ENCODE measurements at places on chromosomes 2 and 18. TPM values are rescaled to one million over a fixed set of nuclear protein-coding genes. Genes with fewer than 3 reads are reported as not detected.

DNA sequence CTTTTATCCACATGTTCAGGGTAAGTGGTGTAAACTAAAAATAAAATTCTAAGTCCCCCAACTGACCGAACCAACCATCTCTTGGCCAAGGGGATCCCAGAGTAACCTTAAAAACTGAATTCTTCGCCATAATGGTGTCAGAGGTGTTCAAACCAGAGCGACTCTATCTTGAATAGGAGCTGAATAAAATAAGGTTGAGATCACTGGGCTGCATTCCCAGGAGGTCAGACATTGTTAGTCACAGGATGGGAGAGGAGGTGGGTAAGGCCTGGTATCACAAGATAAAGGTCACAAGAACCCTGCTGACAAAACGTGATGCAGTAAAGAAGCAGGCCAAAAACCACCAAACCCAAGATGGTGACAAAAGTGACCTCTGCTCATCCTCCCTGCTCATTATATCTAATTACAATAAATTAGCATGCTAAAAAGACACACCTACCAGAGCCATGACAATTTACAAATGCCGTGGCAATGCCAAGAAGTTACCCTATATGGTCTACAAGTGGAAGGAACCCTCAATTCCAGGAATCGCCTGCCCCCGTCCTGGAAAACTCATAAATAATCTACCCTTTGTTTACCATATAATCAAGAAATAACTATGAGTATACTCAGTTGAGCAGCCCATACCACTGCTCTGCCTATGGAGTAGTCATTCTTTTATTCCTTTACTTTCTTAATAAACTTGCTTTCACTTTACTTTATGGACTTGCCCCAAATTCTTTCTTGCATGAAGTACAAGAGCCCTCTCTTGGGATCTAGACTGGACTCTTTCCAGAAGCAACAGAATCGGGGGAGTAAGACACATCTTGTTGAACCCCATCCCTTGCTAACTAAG is 302.4 kb downstream of the STK39 start:
- no peaks in the 10 kb centered on the region for H3K36me3 ChIP-seq
- H3K27ac ChIP-seq, result no peak overlapping the region
- H3K4me3 ChIP-seq, result no peak overlapping the region
- H3K4me1 ChIP-seq, result no peaks in the 10 kb centered on the region
- peak; percentile 35 for DNase-seq
- H3K27me3 ChIP-seq, result 0 out of 2 replicates have a peak, but pooled peaks cover 4% of the 10 kb centered on the region

- H3K4me1 ChIP-seq, result peaks cover 41% of the 10 kb centered on the region
- no peaks in the 10 kb centered on the region for H3K36me3 ChIP-seq
- no peak overlapping the region for H3K27ac ChIP-seq
- no peaks in the 10 kb centered on the region for H3K27me3 ChIP-seq
- no peak overlapping the region for H3K4me3 ChIP-seq
- DNase-seq, result no peak
Measured at GRCh38 chr2:236772220-236772837, 202.7 kb downstream of the ACKR3 start.

DNA sequence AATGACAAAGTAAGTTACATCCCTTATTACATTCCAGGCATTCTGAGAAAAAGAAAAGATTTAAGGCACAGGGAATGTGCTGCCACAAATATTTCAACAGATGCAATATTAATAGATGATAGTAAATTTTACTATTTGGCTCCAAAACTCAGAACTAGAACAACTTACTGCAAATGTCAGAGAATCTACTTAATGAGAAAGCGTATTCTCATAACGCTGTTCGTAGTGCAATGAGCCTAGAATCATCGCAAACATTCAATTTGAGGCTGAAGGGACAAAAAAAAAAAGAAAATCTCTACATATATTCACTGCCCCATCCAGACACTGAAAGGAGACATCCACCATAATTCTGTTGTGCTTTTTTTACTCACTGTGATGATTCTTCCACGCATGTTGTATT is 272.1 kb upstream of the DOK6 start:
- H3K27ac ChIP-seq, result no peak overlapping the region
- no peak overlapping the region for H3K4me3 ChIP-seq
- H3K27me3 ChIP-seq, result no peaks in the 10 kb centered on the region
- no peak for DNase-seq
- H3K4me1 ChIP-seq, result no peaks in the 10 kb centered on the region

DNA sequence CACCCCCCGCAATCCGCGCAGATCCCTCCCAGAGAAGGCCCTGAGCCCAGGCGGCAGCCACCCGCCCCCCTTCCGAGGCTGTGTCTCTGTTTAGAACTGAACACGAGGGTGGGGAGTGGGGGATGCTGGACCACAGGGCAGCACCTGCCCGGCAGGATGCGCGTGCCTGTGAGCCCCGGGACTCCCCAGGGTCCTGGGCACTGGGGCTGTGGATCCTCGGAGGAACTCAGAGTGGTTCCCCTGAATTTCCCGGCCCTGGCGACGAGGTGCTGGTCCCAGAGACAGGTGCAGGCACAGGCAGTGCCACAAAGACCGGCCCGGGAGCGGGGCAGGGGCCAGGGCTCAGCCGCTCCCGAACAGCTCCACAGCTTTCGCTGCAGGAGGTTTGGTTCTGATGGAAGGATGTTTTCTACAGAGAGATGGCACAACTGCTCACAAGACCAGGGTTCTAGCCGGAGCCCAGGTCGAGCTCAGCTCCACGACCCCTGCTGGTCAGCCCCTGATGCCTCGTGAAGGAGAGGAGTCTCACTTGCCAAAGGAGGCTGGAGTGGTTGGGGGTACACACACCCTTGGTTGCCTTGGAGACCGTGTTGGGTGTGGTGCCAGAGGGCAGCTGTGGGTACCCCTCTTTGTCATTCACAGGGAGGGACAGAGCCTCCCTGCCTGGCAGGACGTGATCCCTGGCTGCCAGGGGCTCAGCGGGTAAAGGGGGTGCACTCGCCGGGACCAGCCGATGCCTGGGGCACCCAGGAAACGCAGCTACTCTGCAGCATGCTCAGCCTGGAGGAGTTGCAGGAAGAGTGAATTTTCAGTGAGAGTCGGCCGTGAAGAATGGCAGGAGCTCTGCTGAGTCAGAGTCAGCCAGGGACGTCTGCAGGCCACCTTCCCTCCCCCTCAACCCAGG is 4.4 kb upstream of the NEU4 start:
- peaks cover 6% of the 10 kb centered on the region for H3K4me1 ChIP-seq
- no peaks in the 10 kb centered on the region for H3K27me3 ChIP-seq
- H3K27ac ChIP-seq, result no peak overlapping the region
- H3K4me3 ChIP-seq, result peak overlapping the region; percentile 54

- H3K27me3 ChIP-seq, result no peaks in the 10 kb centered on the region
- no peak overlapping the region for H3K4me3 ChIP-seq
- no peaks in the 10 kb centered on the region for H3K36me3 ChIP-seq
- DNase-seq, result peak; percentile 81
- peaks cover 20% of the 10 kb centered on the region for H3K4me1 ChIP-seq
Measured at GRCh38 chr18:24075767-24076597, 61.4 kb downstream of the TTC39C start.

DNA sequence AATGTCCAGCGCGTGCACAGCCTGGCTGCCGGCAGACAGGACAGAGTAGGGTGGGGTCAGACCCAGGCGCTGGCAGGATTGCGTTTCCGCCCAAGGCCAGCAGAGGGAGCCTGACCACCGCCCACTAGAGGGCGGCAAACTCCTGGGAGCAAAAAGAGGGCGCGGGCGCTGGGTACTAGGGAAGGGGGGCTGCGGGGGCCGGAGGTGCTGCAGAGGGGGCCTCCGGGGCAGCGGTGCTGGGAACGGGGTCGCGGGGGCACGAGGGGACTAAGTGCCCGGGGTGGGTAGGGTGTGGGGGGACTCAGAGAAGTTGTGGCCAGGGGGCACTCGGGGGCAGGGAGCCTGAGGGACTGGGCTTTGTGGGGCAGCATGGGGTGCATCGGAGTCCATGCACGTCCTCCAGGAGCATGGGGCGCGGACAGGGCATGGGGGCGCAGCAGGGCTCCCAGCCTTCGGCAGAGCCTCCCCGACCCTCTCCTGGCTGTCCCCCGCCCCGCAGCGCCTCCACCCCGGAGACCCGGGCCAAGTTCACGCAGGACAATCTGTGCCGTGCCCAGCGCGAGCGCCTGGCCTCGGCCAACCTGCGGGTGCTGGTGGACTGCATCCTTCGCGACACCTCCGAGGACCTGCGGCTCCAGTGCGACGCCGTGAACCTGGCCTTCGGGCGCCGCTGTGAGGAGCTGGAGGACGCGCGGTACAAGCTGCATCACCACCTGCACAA is 3.2 kb downstream of the TEKT4 start:
- H3K4me1 ChIP-seq, result peaks cover 11% of the 10 kb centered on the region
- peaks cover 20% of the 10 kb centered on the region for H3K27me3 ChIP-seq
- H3K27ac ChIP-seq, result no peak overlapping the region
- peak; percentile 80 for DNase-seq

- H3K27me3 ChIP-seq, result no peaks in the 10 kb centered on the region
- H3K4me1 ChIP-seq, result no peaks in the 10 kb centered on the region
- H3K4me3 ChIP-seq, result no peak overlapping the region
- no peaks in the 10 kb centered on the region for H3K36me3 ChIP-seq
- no peak overlapping the region for H3K27ac ChIP-seq
Measured at GRCh38 chr18:72197591-72197990, 346.6 kb downstream of the CBLN2 start.

GRCh38 chr18:49904871-49905555 is 91.7 kb upstream of the ACAA2 start:
- no peak for DNase-seq
- no peaks in the 10 kb centered on the region for H3K27me3 ChIP-seq
- H3K4me1 ChIP-seq, result no peaks in the 10 kb centered on the region
- no peaks in the 10 kb centered on the region for H3K36me3 ChIP-seq
- no peak overlapping the region for H3K27ac ChIP-seq

DNA sequence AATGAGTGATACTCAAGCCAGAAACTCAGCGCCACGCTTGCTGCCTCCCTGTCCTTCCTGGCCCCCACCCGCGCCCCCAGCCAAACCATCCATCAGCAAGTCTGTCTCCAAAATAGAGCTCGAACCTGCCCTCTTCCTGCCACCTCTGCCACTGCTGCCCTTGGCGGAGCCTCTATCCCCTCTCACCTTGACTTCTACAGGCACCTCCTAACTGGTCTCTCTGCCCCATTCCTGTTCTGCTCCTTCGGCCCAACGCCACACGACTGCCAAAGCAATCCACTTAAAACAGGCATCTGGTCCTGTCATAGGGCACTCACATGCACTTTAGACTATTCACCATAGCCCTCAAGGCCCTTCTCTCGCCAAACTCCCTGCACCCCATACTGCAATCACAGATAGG is 210.3 kb upstream of the SMAD2 start:
- H3K4me1 ChIP-seq, result peaks cover 16% of the 10 kb centered on the region
- no peak overlapping the region for H3K4me3 ChIP-seq
- no peak for DNase-seq

DNA sequence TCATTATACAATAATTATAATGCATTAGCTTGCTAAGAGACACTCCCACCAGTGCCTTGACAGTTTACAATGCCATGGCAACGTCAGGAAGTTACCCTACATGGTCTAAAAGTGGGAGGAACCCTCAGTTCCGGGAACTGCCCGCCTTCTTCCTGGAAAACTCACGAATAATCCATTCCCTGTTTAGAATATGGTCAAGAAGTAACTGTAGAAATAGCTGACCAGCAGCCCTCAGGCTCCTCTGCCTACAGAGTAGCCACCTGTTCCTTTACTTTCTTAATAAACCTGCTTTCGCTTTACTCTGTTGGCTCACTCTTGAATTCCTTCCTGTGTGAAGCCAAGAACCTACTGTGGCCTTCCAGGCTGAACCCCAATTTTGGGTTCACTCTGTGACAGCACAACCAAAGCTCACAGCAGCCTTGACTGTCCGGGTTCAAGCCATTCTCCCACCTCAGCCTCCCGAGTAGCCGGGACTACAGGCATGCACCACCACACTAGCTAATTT is 20.0 kb upstream of the PTPN2 start:
- peaks cover 23% of the 10 kb centered on the region for H3K27me3 ChIP-seq
- no peak overlapping the region for H3K27ac ChIP-seq
- no peak overlapping the region for H3K4me3 ChIP-seq
- no peaks in the 10 kb centered on the region for H3K4me1 ChIP-seq
- no peaks in the 10 kb centered on the region for H3K36me3 ChIP-seq

DNA sequence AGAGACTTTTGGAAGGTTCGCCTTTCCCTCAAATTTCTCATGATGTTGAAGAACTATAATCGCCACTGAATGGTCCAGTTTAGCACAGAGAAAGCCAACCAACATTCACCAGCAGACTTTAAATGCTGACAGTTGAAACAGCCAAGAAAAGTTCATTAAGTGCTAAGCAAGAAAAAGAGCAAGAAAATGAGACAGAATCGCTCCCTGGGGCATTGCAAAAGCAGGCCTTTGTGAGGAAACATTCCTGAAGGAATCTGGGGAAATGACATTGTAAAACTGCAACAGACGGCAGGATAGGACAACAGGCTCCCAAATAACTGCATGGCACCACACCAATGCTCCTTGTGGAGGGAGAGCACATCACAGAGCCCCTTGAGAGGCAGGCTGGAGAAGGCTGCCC is 269.3 kb upstream of the ID2 start:
- H3K4me1 ChIP-seq, result peaks cover 12% of the 10 kb centered on the region
- no peak for DNase-seq
- H3K4me3 ChIP-seq, result no peak overlapping the region
- no peaks in the 10 kb centered on the region for H3K27me3 ChIP-seq
- no peak overlapping the region for H3K27ac ChIP-seq

DNA sequence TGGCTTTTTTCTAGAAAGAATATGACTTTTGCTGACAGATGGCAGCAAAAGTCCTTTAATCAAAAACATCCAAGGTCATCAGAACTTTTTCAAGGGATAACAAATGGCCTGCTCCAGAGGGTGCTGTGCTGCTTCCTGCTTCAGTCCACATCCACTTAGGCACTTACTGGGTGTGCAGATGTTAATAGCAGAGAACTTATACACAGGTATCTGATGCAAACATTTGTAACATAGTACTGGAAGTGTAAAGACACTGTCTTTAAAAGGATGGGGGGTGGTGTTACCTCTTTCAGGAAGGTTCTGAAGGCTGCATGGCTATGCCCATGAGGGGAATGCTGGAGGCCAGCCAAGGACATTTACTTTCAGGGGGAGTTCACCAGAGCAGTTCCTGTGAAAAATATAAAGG is 5.5 kb downstream of the HOXD8 start:
- H3K36me3 ChIP-seq, result no peaks in the 10 kb centered on the region
- peak; percentile 28 for DNase-seq
- no peak overlapping the region for H3K4me3 ChIP-seq
- H3K4me1 ChIP-seq, result peaks cover 27% of the 10 kb centered on the region
- no peak overlapping the region for H3K27ac ChIP-seq

GRCh38 chr2:175450029-175450760 is 268.7 kb upstream of the ATP5MC3 start:
- H3K4me1 ChIP-seq, result no peaks in the 10 kb centered on the region
- DNase-seq, result no peak
- H3K27ac ChIP-seq, result no peak overlapping the region
- H3K4me3 ChIP-seq, result no peak overlapping the region
- peaks cover 26% of the 10 kb centered on the region for H3K27me3 ChIP-seq

- DNase-seq, result no peak
- H3K4me3 ChIP-seq, result no peak overlapping the region
- no peak overlapping the region for H3K27ac ChIP-seq
- no peaks in the 10 kb centered on the region for H3K4me1 ChIP-seq
Measured at GRCh38 chr2:224416656-224417360, 14.9 kb upstream of the FAM124B start.

NEUROD1 gene
- not detected for total RNA-seq

TMEM169 gene
- total RNA-seq, result not detected

LIMS3 gene
- 0.26 TPM for total RNA-seq

TXNDC2 gene
- 0.87 TPM for total RNA-seq

SCN9A gene
- total RNA-seq, result 7.0 TPM

SPC25 gene
- 11.1 TPM for total RNA-seq

AGAP1 gene
- total RNA-seq, result 31.0 TPM

TMEM214 gene
- 56.1 TPM for total RNA-seq

ST8SIA3 gene
- total RNA-seq, result not detected

SPR gene
- 69.4 TPM for total RNA-seq

LMAN2L gene
- total RNA-seq, result 31.4 TPM

CHN1 gene
- total RNA-seq, result 9.2 TPM

RBM44 gene
- total RNA-seq, result 0.51 TPM

SANBR gene
- total RNA-seq, result 6.1 TPM

HOXD8 gene
- 1.9 TPM for total RNA-seq

Data from PC-3 (cell line).